Caki2 (cell line): ENCODE measurements at places on chromosomes 2 and 18. TPM values are rescaled to one million over a fixed set of nuclear protein-coding genes. Genes with fewer than 3 reads are reported as not detected.

The SAG gene
- total RNA-seq = not detected in 2 replicates

The FIGN gene
- 2.1 and 5.5 TPM in 2 replicates for total RNA-seq

DNA sequence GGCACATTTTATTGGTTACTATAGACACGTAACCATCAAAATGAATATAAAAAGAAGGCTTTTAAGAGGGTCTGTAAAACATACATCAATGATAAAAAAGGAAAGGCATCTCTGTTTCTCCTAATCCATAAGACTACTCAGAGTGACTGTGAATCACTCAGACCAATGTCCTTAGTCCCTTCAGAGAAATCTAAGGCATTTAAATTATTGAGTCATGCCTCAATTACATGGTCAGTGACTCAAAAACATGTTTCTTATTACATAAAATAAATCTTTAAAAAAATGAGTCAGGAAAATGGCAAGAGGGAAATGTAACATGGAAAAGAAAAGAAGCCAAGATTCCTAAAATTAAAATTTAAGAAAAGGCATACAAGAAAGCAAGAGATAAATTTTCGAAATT lies 146.6 kb downstream of the ERBB4 start:
- no peak for DNase-seq

DNA sequence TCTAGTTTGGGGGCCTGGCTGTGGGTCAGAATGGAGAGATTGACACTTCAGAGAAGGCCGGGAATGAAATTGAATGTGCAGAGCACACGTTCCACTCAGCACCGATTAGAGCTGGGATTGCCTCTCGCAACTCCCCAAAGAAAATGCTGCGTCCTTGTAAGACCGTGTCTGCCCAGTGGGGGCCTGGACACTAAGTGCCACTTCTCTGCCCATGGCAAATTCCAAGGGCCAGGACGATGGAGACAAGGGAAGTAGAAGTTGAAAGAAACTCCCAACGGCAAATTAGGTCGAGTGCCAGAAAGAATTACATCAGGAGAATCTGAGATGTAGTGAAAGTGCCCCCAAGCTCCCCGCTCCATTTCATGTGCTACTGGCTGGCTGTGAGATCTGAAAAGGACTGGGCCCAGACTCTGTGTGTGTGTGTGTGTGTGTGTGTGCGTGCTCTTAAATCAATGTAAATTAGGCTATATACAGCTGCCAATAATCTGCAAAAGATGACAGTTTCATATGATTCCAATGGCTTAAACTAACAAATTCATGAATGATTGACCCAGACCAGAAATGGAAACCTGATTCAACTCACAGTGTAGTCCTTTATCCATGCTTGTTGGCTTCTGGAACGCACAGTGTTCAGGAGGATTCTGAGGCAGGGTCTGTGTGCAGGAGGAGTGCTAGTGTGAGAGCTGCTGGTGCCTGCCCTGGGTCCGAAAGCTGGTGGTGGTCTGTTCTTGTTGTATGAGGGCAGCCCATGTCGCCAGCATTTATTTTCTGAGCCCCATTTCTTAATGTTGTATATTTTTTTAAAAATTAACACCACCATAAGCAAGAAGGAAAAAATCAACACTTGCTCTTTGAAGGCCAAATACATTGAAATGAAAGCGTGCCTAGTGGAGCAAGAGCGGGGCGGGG lies 234.3 kb downstream of the AGAP1 start:
- DNase-seq = no peak

The RNF144A gene
- total RNA-seq = 5.0 and 19.5 TPM in 2 replicates

- no peak for DNase-seq
Observed at GRCh38 chr2:123723706-123724105, 301.4 kb upstream of the CNTNAP5 start.

The DUSP11 gene
- total RNA-seq = 39.5 and 42.3 TPM in 2 replicates

DNA sequence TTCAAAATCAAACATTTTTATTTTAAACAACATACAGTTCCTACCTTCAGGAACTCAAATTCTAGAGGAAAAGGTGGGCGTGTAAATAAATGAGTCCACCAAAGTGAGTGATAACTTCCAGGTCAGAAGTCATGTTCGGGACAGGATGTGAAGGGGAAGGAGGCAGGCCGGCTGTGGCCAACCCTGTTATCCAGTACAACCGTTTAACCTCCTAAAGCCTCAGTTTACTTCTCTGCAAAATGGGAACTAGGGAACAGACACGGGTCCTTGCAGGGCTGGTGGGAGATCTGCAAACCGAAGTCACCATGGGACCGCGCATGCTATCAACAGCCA lies 373 bp downstream of the EIPR1 start:
- DNase-seq = no peak

- no peak for DNase-seq
Observed at GRCh38 chr2:23801396-23801795, 125.5 kb downstream of the ATAD2B start.

DNA sequence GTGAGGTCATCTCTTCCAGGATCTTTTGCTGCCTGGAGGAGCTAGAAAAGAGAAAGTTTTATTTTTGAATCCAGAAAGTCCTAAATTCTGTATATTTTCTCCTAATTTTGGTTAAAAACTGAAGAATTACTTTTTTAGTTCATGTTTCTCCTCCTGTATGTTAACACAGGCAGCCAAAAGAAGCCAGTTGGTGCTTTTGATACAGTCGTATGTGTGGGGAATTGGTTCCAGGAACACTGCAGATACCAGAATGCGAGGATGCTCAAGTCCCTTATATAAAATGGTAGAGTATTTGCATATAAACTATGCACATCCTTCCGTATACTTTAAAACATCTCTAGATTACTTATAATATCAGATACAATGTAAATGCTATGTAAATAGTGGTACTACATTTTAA lies 22.6 kb upstream of the ADAM23 start:
- no peak for DNase-seq

- no peak for DNase-seq
Observed at GRCh38 chr2:10499911-10500521, 51.9 kb upstream of the ODC1 start.

GRCh38 chr18:26791676-26792075 lies 73.8 kb downstream of the AQP4 start:
- DNase-seq = no peak

The GPR155 gene
- 0.06 and 0.64 TPM in 2 replicates for total RNA-seq

DNA sequence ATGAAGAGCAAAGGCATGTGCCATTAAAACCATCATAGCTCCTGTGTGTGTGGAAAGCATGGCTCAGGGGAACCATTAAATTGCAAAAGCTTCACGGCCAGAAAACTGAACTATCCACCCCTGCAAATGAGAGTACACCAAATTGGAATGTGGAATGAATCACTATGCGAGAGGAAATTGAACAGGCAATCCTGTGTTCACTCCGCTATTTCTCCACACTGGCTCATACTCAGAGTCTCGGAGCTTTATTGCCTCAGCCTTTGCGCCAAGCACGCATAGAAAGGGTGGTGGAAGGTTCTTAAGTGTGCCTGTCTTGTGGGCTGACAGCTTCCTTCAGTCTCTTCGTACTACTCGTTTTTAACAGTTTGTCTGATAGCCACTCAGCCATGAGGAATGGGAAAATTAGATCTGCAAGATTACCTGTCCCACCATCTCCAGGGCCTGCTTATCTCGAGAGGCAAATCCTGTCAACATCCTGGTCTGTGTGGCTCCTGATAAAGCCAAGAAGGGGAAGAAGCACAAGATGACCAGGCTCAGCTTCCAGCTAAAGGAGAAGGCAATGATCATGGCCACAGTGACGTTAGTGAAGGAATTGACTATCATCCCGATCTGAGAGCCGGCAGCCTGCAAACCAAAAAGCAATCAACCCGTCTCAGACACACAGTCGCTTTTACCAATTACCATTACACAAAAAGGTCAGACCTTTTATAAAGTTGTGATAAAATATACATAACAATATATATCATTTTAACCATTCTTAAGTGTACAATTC lies 34.9 kb downstream of the G6PC2 start:
- no peak for DNase-seq

- DNase-seq = no peak
Observed at GRCh38 chr2:239990966-239991365, 34.2 kb downstream of the NDUFA10 start.

The NTSR2 gene
- total RNA-seq = not detected in 2 replicates

GRCh38 chr2:135144343-135144742 lies 92.3 kb downstream of the RAB3GAP1 start:
- no peak for DNase-seq

The TXNDC2 gene
- 0.23 TPM in 1 of 2 replicates, not detected in the other for total RNA-seq

GRCh38 chr18:54191352-54191751 lies 33.1 kb downstream of the MBD2 start:
- no peak for DNase-seq

DNA sequence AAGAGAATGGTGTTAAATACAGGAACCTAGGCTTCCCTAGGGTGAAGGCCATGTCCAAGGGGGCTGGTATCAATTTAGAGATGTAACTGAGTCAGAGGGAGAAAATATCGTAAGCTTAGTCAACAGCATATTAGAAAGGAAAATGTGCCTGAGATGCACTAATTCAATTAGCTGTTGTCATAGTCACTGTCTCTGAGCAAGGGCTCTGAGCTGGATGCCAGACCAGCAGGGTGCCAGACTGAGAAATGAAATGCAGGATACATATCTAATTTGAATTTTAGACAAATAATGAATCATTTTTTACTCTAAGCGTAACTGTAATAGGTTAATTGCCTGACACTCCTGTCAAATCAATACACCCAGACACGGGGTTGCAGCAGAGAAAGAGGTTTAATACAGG lies 11.4 kb upstream of the SLC35F6 start:
- no peak for DNase-seq

The DES gene
- 4.9 TPM in 1 of 2 replicates, not detected in the other for total RNA-seq

DNA sequence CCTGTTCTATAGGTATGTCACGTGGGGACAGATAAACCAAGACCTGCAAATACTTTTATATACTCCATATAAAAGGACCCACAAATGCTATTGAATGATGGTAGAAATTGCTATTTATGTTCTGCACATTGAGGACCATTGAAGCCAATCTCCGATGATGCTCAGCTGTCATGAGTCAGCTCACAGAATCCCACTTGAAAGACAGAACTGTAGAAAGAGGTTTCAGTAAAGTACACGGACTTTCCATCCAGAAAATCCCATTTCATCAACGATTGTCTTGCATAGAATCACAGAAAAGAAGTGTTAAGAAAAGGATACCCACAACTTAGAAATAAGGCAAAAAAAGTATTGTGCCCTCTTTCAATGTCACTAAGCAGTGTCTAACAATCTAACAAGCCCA lies 169.0 kb upstream of the COPS8 start:
- no peak for DNase-seq

GRCh38 chr2:127347734-127348392 lies 39.9 kb downstream of the MAP3K2 start:
- no peak for DNase-seq

DNA sequence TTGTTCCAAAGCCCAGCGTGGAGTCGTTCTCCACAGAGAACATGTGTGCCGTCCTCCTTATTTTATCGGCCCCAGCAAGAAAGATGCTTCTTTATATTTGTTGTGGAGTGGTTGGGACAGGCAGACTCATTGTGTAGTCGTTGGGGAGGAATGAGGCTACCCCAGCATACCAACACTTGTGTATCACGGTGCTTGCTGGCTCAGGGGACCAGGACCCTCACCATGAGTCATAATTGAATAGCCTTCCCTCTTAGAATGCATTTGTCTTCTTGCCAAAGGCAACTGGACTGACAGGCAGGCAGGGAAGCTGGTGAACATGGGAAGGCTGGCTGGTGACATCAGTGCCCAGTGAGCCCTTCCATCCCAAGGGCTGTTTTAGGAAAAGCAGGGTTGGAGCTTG lies 4.7 kb downstream of the CAPN10 start:
- no peak for DNase-seq

DNA sequence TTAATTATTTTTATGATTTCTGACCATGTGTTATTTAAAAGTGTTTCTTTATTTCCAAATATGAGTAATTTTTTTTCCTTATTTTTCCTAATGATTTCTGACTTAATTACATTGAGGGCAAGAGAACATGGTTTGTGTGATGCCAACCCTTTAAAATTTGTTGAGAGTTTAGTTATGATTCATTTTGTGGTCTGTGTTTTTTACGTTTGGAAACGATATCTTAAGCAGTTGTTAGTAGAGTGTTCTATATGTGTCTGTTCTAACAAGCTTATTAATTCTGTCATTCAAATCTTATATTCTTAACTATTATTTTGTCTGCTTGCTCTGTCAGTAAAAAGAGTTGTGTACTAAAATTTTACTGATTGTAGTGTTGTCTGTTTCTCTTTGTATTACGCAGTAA lies 15.0 kb downstream of the NAB1 start:
- DNase-seq = no peak

DNA sequence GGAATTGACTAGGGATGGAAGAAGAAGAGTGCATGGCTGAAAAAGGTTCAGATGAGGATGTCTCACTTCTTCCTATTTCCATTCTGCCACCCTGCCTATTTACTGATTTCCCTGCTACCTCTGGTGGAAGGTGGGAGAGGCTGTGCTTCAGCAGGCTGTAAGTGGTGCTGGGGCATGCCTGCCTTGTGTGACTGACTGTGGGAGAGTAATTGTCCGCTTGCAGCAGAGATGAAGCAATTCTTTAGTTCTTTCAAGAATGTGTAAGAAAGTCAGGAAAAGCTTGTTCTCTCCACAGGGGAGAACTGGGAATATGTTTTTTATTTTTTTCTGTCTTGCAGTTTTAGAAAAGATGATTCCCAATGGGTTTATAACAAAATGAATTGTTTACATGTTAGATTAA lies 72.5 kb upstream of the NYAP2 start:
- no peak for DNase-seq

The LBX2 gene
- total RNA-seq = 28.5 and 41.0 TPM in 2 replicates

GRCh38 chr2:113167115-113167932 lies 6.4 kb upstream of the PSD4 start:
- no peak for DNase-seq

- no peak for DNase-seq
Observed at GRCh38 chr2:86770816-86771301, 19.9 kb downstream of the CD8A start.

DNA sequence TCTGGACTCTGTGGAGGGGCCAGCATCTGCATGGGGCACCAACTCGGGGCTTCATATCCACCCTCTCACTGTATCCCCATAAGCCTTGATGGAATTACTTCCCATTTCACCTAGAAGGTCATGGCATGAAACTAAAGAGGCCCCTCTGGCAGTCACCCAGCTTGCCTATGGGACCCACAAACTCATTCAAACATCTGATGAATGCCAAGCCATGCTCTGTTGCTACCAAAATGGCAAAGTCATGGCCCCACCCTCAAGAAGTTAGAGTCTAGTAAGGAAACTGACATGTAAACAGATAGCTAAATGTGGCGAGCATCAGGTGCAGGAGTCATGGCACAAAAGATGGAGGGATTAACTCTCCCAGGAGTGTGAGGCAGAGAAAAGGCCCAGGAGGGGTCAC lies 14.5 kb downstream of the CYB5A start:
- DNase-seq = no peak

DNA sequence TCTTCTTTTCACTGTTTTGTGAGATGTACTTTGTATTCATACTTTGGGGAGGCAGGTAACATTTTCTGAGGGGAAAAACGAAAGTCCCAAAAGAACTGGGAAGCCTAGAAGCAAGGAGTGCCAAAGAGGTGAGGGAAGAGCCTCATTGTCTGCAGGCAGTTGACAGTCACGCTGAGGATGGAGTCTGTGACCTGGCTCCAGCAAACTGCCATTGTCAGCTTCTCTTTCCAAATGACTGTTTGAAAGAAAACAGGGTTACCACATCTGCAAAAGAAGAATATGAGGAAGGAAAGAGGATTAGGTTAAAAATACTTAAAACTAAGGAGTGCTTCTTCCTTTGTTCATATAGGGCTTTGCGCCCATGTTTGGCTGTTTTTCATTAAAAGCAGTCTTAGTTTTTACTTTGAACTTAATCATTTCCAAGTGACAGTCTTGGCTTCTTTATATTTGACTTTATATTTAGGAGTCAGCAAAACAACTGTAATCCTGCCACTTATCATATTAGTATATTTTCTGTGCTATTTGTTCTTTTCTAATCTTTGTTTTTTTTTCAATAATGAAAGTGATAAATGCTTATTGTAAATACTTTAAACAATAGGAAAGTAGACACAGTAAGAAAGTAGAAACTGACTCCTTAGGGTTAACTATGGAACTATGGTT lies 35.0 kb downstream of the CERS6 start:
- DNase-seq = no peak
